ENCODE measurements at places on chromosomes 6 and 20.

DNA sequence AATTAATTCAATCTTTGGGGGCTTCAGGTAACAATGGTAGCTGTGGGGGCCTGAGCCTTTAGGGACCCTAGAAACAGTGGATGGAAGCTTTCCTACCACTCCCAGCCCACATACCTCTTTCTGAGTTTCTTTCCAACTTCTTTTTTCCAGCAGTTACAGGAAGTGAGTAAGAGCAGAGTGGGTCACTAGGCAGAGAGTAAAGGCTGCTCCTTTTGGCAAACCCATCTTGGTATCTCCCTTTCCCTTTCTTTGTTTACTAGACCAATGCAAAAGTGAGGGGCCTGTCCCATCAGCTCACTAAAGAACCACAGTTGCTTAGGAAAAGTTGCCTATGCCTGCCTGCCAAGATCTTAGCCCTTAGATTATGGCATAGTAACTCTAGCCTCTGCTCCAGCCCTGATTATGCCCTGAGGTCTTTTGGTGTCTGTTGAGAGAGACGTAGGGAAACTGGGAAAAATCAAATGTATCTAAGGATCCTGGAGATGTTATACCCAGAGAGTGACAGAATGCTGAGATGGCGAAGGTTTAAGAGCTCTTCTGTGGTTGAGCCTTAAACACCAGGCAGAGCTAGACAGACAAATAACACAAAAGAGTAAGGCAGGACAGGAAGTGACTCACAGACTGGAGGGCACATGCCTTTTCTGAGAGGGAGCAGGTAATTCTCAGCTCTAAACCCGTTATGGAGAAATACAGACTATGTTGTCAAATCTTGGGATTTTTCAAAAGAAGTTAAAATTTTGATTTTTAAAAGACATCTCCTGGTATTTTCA lies 31.3 kb downstream of the TRMT6 start:
- no peak for DNase-seq

GRCh38 chr6:106715922-106716321 lies 86.5 kb downstream of the QRSL1 start:
- no peak for DNase-seq

DNA sequence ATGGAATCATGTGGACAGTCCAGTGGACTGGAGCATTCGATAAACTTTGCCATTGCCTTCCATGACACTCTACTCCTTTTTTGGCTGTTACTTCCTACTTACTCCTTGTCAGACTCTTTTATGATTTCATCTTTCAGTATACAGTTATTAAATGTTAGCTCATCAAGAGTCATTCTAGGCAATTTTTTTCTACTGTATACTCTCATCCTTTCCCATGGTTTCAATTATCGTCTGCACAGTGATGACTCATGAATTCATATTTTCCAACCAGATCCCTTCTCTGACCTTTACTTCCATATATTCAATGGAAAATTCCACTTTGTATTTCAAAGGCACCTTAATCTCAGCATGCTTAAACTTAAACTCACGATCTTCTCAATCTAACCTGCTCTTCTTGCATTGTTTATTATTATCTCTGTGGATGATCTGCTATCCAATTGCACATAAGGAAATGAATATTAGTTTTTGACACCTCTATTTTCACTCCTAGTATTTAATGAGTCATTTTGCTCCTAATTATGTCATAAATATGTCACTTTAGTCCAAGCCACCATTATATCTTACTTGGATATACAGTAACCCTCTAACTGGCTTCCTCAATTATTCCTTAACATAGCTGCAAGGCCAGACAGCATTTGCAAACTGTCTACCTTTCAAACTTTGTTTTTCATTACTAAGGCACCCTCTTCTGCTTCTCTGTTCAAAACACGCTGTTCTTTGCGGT lies 427.5 kb downstream of the PHF3 start:
- no peak for DNase-seq

DNA sequence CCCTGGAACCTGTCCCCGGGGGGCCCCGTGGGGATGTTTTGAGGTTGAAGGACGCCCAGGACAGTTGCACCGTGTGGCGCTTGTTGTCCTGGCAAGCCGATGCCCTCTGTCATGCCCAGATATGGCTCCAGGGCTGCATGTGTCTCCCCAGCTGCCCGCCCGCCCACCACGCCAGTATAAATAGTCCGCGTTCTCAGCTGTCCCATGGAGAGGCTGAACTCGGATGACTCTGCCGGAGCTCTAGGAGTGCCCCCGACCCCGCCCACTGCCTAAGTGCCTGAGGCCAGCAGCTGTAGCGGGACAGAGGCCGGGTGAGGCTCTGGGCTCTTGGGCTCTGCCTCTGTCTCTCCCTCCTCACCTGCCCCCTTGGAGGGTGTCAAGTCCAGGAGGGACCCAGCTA lies 83.0 kb upstream of the GATA5 start:
- DNase-seq: no peak

- peak; percentile 34 for DNase-seq
These were observed 37.6 kb upstream of the CCN6 start for GRCh38 chr6:112016320-112016719.

GRCh38 chr6:167824591-167825331 lies 1.9 kb upstream of the AFDN start:
- no peak for DNase-seq

DNA sequence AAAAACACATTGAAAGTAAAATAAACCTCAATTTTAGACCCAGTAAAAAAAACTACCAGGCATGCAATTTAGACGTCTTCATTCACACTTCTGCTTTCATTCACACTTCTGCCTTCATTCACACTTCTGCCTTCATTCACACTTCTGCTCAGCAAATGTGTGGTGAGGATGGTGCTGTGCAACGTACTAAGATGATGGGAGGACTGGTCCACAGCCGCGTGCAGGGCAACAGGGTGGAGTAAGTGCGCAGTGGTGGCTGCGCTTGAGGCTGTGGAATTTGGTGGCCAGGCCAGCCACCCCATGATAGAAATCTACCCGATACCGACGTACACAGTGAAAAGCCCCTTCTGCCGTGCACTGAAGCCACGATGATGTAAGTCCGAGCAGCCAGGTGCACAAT lies 114.3 kb upstream of the CD93 start:
- DNase-seq: no peak

GRCh38 chr6:169119669-169120068 lies 134.0 kb downstream of the THBS2 start:
- DNase-seq: no peak

- DNase-seq: no peak
These were observed 229.3 kb downstream of the FARS2 start for GRCh38 chr6:5490501-5491069.

DNA sequence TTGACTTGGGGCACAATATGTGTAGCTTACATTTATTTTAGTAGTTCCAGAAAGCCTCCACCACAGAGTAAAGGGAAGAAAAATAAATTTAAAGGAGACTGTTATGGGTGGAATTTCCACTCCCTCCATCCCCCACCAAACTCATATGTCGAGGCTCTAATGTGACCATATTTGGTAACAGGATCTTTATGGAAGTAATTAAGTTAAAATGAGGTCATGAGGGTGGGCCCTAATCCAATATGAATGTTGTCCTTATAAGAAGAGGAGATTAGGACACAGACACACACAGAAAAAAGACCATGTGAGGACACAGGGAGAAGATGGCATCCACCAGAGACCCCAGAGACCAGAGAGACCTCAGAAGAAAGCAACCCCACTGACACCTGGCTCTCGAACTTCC lies 189.7 kb downstream of the EDN1 start:
- no peak for DNase-seq

DNA sequence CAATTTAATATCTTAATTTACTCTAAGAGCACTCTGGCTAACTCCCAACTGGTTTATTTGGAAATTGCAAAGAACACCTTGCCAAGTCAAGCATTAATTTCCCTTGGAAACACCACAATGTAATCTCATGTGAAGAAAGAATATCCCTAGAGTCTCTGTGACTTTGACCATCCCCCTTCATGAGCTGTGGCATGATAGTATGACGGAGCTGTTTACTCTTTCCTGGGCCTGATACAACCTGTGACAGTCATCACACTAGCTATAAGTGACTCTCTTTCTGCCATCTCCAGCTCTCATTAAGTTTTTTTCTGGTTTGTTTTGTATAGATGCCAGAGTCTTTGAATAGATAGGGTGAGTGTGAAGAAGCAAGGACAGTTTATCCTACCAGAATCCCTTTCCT lies 470.3 kb upstream of the JARID2 start:
- no peak for DNase-seq

GRCh38 chr6:119227377-119227776 lies 122.2 kb downstream of the MAN1A1 start:
- no peak for DNase-seq

- DNase-seq: no peak
These were observed 362.6 kb downstream of the EPM2A start for GRCh38 chr6:145372671-145373151.

DNA sequence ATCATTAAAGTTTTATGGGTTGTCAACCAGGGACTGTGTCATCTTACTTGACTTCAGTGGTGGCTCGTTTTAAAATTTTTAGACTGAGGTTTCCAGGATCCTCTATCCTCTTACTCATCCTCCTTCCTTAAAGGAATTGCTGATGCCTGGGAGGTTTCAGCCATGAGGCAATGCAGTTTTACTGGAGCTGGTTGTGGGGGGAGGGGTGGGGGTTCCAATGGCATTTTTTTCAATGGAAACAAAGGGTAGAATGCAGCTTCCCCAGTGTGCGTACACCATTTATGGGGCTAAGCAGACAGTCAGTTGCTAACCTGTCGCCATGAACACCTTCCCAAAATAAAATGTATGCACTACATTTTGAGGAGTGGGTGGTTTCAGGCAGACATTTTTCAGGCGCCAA lies 88.0 kb downstream of the METTL24 start:
- no peak for DNase-seq

DNA sequence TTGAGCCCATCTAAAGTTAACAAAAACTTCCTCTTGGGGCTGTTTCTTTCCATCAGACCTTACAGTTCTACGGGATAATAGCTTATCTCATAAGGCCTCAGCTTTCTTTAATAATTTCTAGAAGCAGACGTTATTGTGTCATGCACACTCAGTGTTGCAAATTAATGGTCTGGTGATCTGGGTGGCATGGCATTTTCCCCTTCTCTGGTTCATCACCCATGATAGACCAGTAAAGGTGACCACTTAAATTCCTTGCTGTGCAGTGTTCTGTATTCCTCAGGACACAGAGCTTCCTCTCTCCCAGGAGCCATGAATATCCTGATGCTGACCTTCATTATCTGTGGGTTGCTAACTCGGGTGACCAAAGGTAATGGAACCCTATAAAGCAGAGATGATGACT lies at the start of gene DEFB125:
DEFB125 (plus strand) TSS at position 272 of the 400 bp plus-strand sequence; CDS start at position 310, 38 bp downstream.
- no peak for DNase-seq

DNA sequence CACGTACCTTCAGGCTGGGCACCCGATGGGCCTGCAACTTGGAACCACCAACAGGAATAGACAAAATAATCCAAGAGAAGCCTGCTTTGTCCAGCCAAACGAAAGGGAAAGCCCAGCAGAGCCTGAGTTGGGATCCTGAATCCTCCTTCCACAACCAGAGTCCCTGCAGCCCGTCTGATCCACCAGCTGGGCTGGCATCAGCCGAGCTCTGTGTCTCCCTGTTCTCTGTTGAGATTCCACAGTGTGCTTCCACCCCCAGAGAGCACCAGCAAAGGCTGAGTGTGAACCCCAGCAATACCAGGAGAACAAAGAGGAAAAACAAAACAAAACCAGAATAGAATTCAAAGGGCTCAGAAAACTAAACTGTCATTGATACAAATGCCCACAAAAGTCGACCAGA lies 104.2 kb upstream of the PRND start:
- no peak for DNase-seq

- DNase-seq: no peak
These were observed 70.7 kb upstream of the SCP2D1 start for GRCh38 chr20:18742841-18743240.

- no peak for DNase-seq
These were observed 98.4 kb downstream of the PSMB1 start for GRCh38 chr6:170454512-170455285.

DNA sequence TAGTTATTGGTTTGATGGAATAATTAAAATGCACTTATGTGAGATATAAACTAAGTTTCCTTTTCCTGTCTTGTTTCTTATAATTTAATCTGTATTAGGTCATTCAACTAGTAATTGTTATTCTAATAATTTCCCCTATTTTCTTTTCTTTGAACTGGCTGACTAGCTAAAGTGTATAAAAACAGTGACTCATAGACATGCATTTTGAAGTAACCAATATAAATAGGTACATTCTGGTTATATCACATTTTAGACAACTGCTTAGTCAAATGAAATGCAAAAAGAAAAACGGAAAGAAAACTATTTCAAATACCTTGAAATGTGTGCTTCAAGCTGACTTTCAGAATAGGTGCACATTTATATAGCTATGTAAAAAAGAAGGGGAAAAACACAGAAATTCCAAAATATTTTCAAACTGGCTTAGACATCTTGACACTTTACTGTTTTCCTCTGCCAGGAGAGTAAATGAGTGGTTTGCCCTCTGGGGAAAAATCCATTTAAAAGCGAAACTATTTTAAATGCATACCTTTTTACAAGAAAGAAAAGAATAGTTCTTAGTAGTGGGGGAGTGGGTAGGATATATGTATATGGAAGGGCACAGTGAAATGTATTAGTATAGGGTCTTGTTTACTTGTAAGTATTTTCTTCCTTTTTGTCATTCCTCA lies 28.3 kb downstream of the KCNQ5 start:
- DNase-seq: no peak

GRCh38 chr20:38303908-38304379 lies at the start of gene BPI:
Gene BPI, plus strand, starts transcription at chr20:38304156. Its CDS starts 68 bp downstream, at chr20:38304224.
- DNase-seq: no peak

GRCh38 chr6:109491207-109491938 lies 8.4 kb upstream of the ZBTB24 start:
- DNase-seq: no peak

DNA sequence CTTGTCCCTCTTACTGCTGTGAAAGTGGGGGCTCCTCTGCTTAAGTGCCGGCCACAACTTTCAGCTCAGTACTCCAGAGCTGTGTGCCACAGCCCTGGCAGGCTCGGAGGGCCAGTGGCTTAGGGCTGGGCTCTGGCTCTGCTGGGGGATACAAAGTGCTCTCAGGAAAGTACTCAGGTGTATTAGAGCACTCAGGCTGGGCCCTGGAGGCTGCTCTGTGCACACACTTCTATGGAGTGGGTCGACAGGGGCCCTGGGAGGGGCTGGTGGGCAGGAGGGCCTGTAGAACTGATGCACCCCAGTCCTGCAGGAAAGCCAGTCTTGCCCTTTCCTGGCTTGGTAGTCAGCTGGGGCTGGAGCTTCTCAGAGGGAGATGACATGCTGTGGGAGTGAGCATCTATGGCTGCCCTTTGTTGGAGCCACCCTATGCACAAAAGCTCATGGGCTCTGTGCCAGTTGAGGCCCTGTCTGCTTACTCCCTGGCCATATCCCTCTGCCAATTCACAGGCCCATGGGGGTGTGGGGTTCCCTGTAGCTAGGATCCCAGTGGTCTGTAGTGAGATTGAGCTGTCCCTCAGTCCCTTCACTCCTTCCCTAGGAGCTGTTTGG lies 22.0 kb downstream of the CENPW start:
- no peak for DNase-seq

DNA sequence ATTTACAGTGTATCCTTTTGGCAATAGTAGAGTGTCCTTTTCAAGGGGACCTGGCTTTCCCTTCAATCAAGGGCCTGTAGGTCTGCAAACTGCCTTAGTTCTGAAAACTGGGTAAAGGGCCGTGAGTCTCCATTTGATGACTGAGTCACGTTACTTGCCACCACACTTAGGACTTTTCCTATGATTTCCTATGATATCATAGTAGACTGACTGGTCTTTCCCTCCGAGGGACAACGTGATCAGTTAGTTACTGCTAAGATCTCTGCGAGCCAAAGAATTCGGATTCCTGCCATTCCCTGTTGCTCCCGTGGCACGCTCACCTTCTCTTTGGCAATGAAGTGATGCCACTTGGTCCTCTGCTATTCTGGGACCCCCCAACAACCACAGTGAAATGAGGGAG lies 8.4 kb downstream of the ZNF831 start:
- DNase-seq: no peak

GRCh38 chr6:7479801-7480266 lies 61.6 kb upstream of the DSP start:
- DNase-seq: no peak
